Left lung (tissue), 14 donors: ENCODE measurements at places on chromosomes 5 and 9.

DNA sequence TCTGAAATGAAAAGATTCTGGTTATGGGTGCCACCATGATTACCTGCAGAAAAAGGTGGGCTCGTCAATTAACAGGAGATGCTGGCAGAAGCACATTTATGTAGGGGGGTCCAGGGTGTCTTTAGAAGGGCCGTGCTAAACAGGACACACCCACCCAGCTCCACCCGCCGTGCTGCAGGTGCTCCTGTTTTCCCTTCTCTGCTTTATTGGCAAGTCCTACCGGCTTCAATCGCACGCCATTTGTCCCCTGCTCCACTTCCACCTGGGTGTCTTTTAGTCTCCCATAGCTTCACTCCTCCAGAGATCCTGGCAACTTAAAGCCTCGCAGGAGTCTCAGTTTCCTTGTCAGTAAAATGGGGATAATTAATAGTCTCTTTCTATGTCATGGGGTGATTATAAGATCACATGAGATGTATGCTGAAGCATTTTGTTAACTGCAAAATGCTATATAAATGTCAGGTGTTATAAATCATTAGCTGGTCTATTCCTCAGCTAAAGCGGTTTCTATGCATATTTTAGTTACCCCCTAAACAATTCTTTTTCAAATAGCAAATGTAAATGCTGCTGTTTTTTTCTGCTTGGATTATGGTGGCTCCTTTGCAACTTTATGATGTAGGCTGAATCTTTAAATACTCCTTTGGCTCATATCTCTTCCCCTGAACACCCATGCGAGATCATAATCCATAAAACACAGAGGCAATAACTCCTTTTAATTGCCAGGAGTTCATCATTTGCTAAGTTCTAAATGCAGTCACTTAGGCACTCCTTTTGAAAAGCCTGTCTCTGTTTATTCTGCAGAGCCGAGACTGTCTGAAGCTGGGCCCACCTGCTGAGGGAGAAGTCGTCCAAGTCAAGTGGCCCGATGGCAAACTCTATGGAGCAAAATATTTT lies 406.9 kb downstream of the KDM4C start:
- H3K4me1 ChIP-seq, result no peaks in the 10 kb centered on the region
- no peak overlapping the region for H3K27ac ChIP-seq
- H3K4me3 ChIP-seq, result no peak overlapping the region
- H3K36me3 ChIP-seq, result no peaks in the 10 kb centered on the region

DNA sequence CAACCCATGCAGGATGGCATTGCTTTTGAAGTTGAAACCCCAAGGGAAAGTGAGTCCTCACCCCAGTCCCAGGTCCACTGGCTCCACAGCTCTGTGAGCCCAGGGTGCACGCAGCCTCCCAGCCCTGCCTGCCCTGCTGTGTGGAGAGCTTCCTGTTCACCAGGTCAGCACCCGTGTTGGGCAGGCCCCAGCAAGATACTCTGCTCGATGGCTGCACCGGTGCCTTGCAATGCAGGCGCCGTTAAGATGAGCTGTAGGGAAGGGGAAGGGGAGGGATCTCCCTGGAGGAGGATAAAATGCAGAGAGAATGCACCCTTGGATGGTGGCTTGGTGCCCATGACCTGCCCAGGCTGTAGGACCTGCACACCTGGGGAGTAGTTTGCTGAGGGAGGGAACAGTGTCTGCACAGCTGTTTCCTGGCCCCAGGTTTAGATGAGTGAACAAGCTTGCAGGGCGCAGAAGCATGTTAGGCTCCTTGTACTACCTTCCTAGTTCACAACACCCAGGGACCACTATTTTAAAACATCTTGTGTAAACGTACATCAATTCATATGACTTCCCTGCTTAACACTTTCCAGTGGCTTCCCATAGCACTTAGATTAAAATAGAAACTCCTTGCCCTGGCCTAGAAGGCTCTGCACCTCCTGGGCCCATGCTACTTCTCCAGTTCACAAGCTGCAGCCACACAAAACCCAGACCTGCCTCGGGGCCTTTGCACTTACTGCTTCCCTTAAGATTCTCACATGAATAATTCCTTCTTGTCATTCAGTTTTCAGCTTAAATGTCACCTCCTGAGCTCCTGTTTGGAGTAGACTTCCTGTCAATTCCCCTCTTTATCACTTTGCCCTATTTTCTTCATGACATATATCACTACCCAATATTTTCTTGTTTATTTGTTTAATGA lies 19.6 kb downstream of the FAT2 start:
- H3K27ac ChIP-seq, result no peak overlapping the region
- no peaks in the 10 kb centered on the region for H3K36me3 ChIP-seq

DNA sequence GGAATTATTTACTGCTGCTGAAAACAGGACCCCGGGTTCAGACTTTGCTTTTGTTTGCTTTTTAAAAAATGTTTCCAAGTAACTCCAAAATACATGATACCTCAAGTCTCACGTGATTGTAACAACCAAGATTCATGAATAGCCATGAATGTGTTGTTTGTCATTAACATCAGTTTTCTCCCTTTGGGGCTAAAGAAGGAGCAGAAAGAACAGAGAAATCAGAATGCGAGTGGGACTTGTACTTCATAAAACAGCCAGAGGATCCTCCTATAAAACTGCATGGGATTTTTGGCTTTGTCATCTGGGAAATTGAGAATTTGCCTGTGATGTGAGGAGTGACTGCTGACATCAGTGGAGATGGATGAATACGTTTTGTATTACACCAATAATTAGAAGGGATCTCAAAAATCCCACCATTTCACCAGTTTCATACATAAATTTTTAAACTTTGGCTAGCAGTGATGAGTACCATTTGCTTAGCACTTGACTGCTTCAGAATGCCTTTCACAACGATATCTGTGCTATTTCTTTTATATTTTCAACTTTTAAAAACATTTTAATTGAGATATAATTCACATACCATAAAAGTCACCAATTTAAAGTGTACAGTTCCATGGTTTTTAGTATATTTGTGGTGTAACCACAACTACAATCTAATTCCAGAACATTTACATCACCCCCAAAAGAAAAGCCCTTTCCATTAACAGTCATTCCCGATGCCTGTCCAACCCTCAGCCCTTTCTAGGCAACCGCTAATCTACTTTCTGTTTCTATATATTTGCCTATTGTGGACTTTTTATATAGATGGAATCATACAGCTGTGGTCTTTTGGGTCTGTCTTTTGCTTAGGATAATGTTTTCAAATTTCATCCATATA lies 126.9 kb upstream of the ANKRD55 start:
- DNase-seq, result no peak
- H3K36me3 ChIP-seq, result no peaks in the 10 kb centered on the region
- H3K4me3 ChIP-seq, result no peak overlapping the region
- no peaks in the 10 kb centered on the region for H3K27me3 ChIP-seq

DNA sequence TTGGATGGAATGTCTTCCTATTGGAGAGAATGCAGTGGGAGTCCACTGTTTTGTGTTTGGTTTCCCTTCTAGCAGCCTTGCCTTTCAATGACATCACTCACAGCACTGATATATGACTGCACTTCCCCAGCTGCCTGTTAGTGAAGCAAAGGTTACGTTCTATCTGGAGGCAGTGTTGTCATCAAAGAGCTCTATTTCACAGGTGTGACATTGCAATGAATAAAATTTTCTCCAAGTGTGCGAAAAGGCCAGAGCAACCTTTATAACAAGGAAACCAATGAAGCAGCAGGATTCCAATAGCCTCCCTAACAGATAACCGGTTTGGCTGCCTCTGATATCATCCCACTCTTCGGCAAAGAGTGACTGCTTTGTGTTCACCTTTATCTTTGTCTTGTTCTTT lies 523.5 kb upstream of the ZNF608 start:
- H3K27ac ChIP-seq, result no peak overlapping the region
- no peaks in the 10 kb centered on the region for H3K4me1 ChIP-seq
- H3K4me3 ChIP-seq, result no peak overlapping the region
- H3K36me3 ChIP-seq, result no peaks in the 10 kb centered on the region
- no peak for DNase-seq
